ENCODE measurements at places on chromosomes 11 and 22.

GRCh38 chr11:15825976-15826650 lies 530.2 kb downstream of the SOX6 start:
- no peak for DNase-seq

DNA sequence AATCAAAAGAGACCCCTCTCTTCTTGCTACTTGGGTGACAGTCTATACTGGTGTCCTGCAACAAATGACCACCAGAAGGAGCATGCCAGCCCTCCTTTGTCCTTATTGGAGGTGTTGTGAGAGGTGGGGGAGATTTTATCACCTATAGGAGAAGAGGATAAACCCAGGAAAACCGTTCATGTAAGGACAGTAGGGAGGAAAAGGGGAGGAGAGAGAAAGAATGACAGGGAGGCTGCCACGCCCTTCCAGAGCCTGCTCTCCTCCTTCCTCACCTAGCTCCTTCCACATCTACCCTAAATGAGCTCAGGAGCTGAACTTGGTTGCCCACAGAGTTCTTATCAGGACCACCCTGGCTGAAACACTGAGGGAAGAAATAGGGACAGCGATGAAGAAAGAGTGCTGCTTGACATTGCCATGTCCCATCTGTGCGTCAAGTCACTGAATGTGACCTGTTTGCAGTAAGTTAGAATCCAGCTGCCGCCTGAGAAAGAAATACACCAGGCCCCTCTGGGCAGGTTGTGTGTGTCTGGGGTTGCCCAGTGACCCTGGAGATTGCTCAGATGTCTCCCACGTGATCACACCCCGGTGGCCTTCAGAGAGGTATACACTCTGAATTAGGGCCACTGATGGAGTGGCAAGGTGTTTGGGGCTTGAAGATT lies 40.4 kb upstream of the ETS1 start:
- no peak for DNase-seq

GRCh38 chr22:37231406-37232139 lies 12.5 kb downstream of the RAC2 start:
- no peak for DNase-seq

- no peak for DNase-seq
Observed at GRCh38 chr11:117996058-117996457, 9.9 kb downstream of the IL10RA start.

DNA sequence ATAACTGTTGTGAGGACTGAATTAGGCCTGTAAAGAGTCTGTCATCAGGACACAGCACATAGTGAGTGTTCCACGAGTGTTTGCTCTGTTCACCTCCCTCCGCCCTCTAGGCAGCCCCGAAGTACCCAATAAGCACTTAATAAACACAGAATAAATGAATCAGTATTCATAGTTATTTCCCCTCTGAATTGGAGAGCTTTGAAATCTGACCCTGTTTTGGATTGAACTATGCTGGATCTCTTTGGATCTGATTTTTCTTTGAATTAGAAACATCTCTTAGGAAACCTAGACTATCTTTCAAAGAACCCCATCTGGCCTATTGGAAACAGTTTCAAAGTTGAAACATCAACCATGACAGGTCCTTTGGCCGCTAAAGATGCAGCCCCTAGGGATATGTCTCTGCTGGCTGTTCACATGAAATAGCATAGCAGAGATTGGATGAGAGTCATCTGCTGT lies 615.5 kb downstream of the NTM start:
- DNase-seq = no peak

DNA sequence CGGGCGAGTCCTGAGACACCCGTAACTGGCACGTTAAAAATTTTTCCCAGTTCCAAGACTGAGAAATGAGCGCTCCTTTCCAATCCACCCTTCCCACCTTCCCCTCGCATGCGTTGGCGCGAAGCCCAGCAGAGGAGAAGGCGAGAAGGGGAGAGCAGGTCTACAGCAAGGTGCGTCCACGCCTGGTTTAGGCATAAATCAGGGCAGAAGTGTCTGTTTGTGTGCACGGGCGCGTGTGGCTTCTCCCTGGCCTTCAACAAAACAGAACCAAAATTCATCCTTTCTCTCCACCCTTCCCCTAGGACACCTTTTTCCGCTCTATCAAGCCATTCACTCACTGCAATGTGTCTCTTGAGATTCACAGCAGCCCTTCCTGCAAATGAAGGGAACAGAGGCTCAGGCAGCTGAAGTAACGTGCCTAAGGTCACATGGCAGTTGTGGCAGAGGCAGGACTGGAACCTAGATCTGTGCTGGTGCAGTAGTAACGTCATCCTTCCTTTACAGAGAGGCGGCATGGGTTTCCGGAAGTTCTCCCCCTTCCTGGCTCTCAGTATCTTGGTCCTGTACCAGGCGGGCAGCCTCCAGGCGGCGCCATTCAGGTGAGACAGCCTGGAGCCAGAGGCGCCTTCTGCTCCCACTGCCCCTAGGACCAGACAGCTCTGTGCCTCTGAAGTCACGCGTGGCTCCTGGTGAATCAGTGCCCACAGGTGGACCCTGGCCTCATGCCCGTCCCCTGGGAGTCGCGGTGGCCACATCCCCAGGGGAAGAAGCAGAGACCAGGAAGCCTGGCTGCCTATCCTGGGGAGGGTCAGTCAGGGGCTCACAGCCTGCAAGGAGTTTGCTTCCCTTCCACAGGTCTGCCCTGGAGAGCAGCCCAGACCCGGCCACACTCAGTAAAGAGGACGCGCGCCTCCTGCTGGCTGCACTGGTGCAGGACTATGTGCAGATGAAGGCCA lies 1.1 kb downstream of the CALCB start:
- DNase-seq = no peak

- no peak for DNase-seq
Observed at GRCh38 chr11:83680321-83680720, 394.2 kb upstream of the CCDC90B start.

DNA sequence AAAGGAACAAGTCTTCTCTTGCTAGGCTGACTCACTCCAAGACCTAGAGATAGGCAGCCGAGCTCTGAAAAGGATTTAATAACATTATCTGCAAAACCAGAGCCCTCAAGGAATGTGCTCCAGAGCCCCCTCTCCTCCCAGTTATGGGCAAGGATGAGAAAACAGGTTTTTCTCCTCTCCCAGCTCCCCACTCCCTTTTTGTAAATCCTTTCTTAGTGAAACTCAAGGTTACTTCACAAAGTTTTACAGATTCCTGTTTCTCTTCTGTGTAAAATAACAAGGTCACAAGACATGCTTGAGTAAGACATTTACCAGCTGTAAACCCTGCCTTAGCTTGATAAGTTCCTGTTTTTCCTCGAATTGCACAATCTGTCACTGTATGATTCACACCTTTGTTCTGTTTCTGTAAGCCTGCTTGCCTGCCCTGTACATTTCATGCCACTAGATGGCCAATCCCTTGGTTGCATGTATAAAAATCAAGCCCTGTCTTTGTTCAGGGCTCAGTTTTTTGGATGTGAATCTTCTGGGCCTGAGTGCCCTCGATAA lies 489.4 kb downstream of the KCNA4 start:
- no peak for DNase-seq

- DNase-seq = no peak
Observed at GRCh38 chr11:64810891-64811272, 531 bp upstream of the MEN1 start.

- DNase-seq = no peak
Observed at GRCh38 chr11:68934321-68934645, 30.6 kb downstream of the IGHMBP2 start.

DNA sequence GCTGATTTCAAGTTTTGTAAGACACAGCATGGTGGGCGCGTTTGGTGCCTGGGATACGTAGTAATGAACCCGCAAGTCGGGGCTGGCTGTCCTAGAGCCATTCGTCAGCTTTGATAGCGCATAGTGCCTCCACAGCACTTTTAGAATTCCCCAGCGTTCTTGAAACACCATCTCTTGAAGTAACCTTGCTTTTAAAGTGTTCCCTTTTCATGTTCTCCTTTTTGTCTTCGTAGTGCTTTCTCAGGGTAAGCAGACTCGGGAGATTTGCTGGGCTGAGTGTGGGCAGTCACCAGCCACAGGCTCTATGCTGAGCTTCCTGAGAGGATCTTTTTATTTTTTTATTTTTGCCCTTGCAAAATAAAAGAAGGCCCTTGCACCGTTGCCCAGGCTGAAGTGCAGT lies 39.6 kb upstream of the CTTN start:
- DNase-seq = no peak

DNA sequence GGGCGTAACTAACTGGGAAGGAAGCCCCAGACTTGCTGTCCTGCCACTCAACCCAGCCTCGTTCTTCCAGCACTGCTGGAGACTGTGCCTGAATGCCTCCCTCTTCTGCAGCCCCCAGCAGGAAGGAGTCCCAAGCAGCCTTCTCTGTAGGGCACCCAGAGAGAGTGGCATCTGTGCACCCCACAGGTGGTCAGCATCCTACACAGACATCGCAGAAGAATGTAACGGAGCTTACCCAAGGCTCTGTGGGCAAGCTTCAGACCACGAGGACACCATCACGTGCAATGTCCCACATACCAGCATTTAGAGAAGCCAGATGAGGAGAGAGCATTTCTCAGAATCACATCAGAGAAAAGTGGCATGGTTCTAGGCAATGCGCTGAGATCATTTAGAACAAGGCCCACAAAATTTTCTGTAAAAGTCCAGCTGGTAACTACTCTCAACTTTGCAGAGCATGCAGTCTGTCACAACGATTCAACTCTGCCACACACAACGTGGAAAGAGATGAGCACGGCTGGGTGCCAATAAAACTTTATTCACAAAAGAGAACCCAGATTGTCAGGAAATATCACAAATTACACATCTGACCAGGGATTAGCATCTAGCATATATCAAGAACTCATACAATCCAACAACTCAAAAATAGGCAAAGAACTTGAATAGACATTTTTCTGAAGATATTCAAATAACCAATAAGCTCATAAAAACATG lies 33.4 kb downstream of the SHANK2 start:
- DNase-seq = no peak

DNA sequence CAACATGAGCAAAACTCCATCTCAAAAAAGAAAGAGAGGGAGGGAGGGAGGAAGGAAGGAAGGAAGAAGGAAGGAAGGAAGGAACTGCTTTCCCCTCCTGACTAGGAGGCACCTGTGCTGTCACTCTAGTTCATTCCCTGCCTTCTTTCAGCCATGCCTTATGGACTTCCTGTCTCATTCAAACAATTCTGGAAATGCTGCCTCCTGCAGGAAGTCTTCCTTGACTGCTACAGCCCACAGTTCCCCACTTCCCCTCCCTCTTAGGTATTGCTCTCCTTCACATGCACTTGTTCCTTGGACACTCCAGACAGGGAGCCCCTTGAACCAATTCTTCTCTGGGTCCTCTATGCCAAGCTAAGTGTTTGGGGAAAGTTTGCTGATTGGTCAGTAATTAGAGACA lies 31.6 kb upstream of the WNT11 start:
- no peak for DNase-seq

- no peak for DNase-seq
Observed at GRCh38 chr11:62931499-62932278, 10.5 kb upstream of the CHRM1 start.

GRCh38 chr11:100545970-100546369 lies 141.1 kb upstream of the ARHGAP42 start:
- DNase-seq = no peak

DNA sequence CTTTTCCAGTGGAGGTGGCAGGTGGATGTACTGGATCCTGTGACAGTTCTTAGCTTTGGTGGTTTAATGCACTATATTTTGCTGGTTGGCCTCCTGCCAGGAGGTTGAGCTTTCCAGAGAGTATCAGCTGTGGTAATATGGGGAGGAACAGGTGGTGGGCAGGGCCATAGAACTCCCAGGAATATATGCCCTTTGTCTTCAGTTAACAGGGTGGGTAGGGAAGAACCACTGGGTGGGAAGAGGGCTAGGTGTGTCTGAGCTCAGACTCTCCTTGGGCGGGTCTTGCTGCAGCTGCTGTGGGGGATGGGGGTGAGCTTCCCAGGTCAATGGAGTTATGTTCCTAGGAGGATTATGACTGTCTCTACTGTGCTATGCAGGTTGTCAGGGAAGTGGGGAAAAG lies 203.8 kb downstream of the DLG2 start:
- DNase-seq = no peak

DNA sequence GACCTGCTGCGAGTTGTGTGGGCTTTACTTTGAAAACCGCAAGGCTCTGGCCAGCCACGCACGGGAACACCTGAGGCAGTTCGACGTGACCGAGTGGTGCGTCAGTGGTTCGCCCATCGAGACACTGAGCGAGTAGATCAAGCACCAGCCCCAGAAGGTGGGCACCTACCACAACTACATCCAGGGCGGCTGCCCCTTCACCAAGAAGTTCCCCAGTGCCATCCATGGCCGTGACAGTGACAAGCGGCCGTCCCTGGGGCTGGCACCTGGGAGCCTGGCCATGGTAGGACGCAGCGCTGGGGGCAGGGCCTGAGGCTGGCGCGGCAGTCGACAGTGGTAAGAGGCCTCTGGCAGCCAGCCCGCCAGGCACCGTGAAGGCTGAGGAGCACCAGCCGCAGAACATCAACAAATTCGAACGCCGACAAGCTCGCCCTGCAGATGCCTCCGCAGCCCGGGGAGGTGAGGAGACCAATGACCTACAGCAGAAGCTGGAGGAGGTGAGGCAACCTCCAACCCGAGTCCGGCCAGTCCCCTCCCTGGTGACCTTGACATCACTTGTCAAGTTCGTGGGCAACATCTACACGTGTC lies 545.2 kb upstream of the CCDC179 start:
- DNase-seq = no peak

- DNase-seq = no peak
Observed at GRCh38 chr11:127598476-127598875, 597.9 kb upstream of the KIRREL3 start.

GRCh38 chr22:30004101-30004500 lies 76.2 kb upstream of the HORMAD2 start:
- DNase-seq = no peak

- no peak for DNase-seq
Observed at GRCh38 chr11:89275966-89276365, 98.3 kb downstream of the TYR start.

DNA sequence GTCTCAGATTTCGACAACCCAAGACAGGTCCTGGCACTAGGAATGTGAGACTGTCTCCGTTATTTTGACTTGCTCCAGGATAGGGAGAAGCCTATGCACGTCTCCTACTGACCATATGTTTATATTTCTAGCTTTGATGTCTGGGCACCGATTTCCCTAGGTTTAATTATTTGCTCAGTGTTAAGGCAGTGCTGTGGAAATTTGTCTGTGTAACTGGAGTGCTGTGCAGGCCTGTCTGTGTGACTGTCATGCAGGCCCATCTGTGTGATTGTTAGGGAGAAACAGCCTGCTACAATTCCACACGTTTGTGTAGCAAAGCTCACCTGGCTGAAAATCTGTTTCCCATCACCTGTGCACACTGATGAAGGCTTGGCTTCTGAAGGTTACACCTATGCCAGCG lies 29.6 kb upstream of the HSPA8 start:
- DNase-seq = no peak

- no peak for DNase-seq
Observed at GRCh38 chr11:83139310-83139709, 17.6 kb upstream of the PCF11 start.

DNA sequence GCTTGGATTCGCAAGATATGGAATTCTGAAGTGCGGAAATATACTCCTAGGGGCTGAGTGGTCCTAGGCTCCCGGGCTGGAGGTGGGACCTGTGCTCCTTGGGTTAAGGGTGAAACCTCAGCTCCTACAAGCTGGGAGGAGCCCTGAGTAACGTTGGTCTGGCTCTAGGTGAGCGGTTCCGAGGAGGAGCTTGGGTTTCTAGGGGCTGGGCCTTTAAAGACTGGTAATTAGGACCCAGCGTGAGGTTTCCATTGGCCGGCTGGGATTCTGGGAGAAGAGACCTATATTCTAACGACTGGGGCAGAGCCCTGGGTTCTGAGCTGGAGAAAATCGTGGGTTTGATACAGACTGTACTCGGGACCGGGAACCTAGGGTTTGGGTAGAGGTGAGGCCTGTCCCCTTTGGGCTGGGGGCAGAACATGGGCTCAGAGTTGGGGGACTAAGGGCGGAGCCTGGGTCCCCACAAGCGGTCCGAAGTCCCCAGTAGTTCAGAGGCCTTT lies 882 bp upstream of the MAP4K2 start:
- no peak for DNase-seq
